ENCODE measurements at places on chromosomes 5 and 9.
A peak's percentile ranks its signal among the peaks of the same experiment; 100 is the strongest.

DNA sequence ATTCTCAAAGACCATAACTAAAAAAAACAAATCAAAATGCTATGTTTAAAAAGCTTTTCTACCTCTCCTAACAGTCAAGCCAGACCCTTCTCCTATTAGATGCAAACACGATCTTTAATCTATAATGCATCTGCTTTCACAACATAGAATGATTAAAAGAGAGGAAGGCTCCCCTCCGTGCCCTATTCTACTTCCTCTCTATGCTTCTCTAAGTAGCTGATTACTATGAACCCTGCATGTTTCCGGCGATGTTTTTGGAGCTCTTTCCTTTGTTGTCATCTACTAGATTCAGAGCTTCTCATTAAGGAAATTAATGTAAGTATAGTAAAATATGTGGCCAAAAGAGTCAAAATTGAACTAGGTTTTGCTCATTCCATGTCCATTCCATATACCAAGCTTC lies 29.2 kb upstream of the CEP120 start:
- no peak for DNase-seq

GRCh38 chr5:142769251-142769792 lies 855 bp upstream of the ARHGAP26 start:
- DNase-seq, result no peak

GRCh38 chr9:111413996-111414395 lies 70.2 kb downstream of the ECPAS start:
- DNase-seq, result no peak

- no peak for DNase-seq
Observed at GRCh38 chr5:135375040-135375793, 23.8 kb downstream of the MACROH2A1 start.

- no peak for DNase-seq
Observed at GRCh38 chr5:104498281-104498680, 935.7 kb upstream of the NUDT12 start.

GRCh38 chr9:108636013-108636412 lies 219.8 kb downstream of the ACTL7B start:
- DNase-seq, result no peak

DNA sequence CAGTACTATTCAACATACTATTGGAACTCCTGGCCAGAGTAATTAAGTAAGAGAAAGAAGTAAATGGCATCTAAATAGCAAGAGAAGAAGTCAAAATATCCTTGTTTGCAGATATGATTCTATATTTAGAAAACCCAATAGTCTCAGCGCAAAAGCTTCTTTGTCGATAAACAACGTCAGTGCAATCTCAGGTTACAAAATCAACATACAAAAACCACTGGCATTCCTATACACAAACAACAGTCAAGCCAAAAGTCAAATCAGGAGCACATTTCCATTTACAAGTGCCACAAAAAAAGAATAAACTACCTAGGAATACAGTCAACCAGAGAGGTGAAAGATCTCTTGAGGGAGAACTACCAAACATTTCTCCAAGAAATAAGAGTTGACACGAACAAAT lies 1901.9 kb upstream of the ACO1 start:
- DNase-seq, result no peak

- DNase-seq, result no peak
Observed at GRCh38 chr5:1268666-1269065, 26.2 kb downstream of the TERT start.

DNA sequence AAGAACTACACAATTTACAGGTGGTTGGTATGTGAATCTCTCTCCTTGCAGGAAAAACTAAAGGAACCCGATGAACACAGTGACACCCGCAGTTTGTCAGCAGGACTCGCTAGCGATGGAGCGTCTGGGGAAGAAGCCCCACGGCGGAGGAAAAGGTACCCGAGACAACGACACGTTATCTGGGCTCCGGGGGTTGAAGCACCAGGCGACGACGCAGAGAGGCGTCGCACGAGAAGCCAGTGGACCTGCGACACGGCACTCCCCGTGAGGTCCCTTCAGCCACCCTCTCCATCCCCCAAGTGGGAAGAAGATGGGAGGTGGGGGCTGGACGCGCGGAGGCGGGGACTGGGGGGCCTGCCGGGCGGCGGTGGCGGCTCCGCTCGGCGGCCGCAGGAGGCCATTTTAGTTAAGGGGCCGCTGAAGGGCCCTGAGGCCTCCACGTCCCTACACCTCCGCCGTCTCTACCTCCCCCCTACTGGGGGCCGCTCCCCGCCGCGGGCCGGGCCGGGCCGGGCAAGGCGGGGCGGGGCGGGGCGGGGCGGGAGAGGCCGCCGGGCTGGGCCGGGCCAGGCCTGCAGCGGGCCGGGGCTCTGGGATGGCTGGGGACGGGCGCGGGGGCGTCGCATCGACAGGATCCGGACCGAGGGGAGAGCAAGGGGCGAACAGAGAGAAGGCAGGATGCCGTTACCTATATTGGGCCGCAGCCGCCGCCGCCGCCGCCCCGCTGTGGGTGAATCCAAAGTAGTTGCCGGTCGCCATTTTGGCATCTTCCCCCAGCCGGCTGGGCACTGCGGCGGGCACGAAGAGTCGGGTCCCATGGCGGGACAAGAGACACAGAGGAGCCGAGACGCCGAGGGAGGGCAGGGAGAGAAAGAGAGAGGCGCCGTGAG lies 754 bp downstream of the ZFR start:
- DNase-seq, result peak; percentile 50

DNA sequence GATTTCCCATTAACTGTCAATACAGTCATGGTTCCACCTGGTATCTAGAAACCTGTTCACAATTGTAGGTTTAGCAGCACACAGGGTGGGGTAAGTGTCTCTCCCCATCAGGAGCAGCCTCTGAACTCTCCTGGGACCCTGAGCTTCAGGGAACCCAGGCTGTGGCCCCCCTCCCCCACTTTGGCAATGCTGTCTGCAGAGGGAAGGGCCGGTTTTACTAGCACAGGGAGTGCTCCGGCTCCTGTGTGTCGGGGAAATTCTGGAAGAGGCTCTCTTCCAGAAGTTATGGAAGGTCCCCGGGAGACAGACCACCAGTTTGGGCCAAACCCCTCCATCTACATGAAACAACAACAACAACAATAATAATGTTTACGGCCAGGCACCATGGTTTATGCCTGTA lies 9.9 kb downstream of the DAB2IP start:
- DNase-seq, result no peak

DNA sequence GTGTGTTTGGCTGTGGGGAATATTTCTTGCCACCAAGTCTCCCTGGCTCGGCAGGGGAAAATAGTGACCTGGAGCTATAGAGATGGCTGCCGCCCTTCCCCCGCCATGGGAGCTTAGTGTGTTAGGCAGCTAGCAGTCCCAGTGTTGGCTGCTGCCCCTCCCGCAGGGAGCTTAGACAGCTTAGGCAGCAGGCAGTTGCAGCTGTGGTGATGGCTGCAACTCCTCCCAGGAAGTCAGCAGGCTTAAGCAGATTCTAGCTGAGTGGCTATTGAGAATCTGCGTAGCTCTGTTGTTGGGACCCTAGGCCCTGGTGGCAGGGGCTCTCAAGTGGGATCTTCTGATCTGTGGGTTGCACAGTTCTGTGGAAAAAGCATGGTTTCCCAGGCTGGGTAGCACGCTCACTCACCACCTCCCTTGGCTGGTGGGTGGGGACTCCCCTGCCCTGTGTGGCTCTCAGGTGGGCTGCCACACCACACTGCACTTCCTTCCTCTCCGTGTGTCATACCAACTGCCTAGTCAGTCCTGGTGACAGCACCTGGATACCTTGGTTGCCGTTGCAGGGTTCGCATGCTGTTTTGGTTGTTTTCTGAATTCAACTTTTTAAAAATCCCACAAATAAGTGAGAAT lies 9.3 kb downstream of the OR1N2 start:
- no peak for DNase-seq

DNA sequence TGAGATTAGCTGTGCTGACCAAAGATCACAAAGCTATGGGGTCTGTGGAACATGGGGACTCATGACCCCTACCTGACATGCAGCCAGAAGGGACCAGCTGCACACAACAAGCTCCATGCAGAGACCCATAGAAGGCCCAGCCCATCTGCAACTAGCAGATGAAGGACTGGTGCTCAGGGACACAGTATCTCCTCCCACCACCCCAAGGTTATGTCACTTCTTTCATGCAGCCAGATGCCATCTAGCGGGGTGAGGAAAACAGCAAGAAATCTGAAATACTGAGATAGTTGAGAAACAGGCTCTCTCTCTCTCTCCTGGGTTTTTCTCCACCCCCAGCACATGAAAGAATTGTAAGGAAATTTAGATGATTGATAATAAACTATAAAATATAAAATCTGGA lies 161.3 kb upstream of the DAPK1 start:
- no peak for DNase-seq

- peak; percentile 93 for DNase-seq
Observed at GRCh38 chr9:129258124-129258822, 80.2 kb upstream of the IER5L start.

- no peak for DNase-seq
Observed at GRCh38 chr9:8604201-8604600, 804.6 kb upstream of the DMAC1 start.

DNA sequence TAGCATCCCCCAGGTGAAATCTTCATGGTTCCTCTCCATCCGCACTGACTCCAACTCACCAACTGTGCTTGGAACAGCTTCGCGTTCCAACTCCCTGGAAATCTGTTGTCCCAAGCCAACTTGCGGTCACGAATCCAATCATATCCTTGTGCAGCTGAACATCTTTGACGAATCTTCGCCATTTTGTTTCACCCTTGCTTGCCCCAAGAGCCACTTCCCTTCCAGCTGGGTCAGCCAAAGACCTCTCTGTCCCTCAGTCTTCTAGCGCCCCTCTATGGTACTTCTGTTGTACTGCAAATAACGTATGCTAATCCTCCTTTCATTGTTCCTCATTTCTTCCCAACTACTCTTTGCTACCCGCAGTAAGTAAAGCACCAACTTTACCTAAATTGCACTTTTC lies 61.0 kb upstream of the TARS1 start:
- DNase-seq, result no peak

GRCh38 chr9:114274217-114274616 lies 48.7 kb upstream of the ORM1 start:
- no peak for DNase-seq

- DNase-seq, result no peak
Observed at GRCh38 chr5:122697191-122697590, 77.7 kb upstream of the SNX2 start.

DNA sequence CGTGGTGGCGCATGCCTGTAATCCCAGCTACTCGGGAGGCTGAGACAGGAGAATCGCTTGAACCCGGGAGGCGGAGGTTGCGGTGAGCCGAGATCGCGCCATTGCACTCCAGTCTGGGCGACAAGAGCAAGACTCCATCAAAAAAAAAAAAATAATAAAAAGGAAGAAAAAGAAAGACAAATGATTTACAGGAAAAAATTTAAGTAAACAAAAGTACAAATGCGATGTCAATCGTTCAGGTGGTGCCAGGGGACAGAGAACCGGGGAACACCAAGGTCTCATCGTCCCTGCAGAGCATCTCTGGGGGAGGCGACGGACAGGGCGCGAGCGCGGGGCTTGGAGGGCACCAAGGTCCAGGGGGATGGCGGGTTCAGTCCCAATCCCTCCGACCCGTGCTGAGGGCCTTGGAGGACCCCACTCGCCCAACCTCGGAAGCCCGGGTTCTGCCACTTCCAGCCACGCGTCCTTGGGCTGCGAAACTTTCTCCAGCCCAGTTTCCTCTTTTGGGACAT lies 607 bp upstream of the HNRNPAB start:
- no peak for DNase-seq

DNA sequence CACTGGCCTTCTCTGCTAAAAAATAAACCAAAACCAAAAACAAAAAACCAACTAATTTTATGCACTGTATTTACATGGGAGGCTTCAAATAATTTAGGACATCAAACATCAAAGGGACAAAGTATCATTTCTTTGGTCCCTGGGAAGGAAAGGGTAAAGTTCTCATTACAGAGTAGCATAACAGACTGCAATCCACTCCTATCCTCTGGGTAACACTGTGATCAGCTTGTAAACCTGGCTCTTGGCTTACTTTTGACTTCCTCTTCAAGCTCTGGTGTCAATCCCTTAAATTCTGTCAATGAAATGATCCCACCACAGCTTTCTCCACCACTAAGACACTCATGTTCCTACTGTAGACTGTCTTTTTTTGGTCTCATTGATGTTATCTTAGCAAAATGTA lies 69.8 kb upstream of the VCAN start:
- no peak for DNase-seq

DNA sequence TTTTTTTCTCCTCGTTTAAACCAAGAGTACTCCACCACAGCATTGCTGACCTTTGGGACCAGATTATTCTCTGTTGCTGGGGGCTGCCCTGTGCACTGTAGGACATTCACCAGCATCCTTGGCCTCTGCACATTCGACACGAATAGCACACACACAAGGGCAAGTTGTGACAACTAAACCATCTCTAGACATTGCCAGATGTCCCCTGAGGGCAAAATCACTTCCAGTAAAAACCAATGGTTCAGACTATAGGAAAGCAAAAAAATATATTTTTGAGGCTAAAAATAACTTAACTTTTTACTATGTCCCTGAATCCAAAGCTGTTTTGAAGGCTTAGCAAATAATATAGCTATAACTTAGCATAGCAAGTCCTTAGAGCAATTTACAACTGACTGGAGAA lies 65.9 kb downstream of the SEMA5A start:
- no peak for DNase-seq

DNA sequence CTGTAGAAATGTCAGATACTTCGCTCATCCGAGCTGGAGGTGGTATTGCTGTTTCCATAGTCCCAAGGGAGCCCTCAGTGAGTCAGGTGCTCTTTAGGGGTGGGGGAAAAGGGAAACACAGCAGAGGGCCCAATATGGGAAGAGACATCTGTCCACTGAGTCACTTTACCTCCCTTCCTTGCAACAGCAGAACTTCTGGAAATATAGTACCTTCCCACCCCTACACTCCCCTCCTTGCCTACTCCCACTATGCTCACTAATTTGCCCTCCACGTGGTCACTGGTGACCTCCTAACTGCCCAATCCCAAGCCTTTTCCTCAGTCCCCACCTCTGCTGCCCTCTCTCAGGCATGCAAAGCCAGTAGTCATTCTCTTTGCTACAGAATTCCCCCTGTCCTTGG lies 1.9 kb downstream of the HK3 start:
- DNase-seq, result no peak

GRCh38 chr9:92650296-92650695 lies 19.6 kb downstream of the IPPK start:
- no peak for DNase-seq

- DNase-seq, result no peak
Observed at GRCh38 chr9:18261181-18261580, 212.8 kb upstream of the ADAMTSL1 start.

- no peak for DNase-seq
Observed at GRCh38 chr9:93301291-93301811, 117.4 kb downstream of the WNK2 start.
